ENCODE measurements at places on chromosomes 6 and 20.

- DNase-seq = no peak
These were observed 23.7 kb downstream of the SERPINB1 start for GRCh38 chr6:2817903-2818443.

GRCh38 chr6:159013229-159013628 lies 13.2 kb upstream of the RSPH3 start:
- DNase-seq = no peak

DNA sequence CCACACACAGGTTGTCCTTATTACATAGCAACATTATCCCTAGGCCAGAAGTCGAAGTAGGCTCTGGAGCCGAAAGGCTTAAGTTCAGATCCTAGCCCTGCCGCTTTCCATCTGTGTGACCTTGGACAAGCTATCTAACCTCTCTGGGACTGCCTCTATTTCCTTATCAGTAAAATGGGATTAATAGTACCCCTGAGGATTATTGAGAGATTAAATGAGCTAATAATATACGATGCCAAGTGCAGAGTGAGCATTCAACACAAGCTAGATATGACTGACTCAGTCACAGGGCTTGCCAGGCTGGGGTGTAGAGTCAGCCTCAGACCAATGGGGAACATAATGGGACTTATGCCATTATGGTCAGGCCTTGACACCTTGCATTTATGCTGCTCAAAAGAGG lies 8.9 kb upstream of the SPATA2 start:
- DNase-seq = no peak

GRCh38 chr6:131657222-131657621 lies 20.1 kb downstream of the ENPP3 start:
- no peak for DNase-seq

DNA sequence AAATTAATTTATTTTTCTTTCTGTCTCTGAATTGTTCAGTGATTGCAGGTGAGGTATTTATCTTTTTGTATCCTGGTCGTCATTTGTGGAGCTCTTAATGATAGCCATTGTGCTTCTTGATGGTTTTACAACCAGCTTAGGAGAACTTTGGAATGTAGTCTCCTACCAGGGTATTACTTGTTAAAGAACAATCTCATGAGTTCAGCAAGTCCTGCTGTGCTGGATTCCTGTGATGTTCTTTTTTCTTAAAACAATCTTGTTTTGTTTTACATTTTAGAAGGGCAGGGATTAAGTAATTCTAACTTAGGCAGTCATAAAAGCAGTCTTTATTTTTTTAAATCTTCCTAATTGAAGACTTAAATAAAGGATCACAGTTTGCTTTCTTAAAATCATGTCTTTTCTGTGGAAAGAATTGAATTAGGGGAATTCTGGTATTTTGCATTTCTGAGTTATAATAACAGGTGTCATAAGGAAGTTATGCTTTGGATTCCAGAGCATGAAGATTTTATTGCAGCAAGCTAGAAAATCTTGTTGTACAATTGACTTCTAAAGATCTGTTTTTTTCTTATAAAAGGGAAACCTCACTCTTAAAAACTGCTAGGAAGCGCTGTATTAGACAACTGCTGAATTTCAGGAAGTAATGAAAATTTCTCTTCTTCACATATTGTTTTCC lies 23.7 kb downstream of the RIOK1 start:
- DNase-seq = no peak

DNA sequence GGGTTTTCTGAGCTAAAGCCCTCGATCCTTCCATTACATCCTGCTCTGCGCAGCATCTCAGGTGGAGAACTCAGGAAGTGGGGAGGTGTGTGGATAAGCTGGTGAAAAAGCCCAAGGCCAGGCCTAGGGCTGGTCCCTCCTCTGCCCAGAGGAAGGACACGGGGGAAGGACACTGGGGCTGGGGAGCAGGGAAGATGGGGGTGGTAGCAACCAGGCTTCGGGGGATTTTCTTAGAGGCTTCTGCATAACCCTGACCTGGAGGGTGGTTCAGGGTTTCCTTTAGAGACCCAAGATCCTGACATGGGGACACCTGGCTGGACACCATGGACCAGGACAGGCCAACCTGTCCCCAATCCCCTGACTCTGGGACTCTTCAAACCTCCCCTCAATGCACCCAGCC lies 37.9 kb downstream of the SUN5 start:
- no peak for DNase-seq

- no peak for DNase-seq
These were observed 22.1 kb downstream of the REPS1 start for GRCh38 chr6:138965971-138966370.

- DNase-seq = no peak
These were observed 28.4 kb downstream of the TMEM200A start for GRCh38 chr6:130394246-130394645.

DNA sequence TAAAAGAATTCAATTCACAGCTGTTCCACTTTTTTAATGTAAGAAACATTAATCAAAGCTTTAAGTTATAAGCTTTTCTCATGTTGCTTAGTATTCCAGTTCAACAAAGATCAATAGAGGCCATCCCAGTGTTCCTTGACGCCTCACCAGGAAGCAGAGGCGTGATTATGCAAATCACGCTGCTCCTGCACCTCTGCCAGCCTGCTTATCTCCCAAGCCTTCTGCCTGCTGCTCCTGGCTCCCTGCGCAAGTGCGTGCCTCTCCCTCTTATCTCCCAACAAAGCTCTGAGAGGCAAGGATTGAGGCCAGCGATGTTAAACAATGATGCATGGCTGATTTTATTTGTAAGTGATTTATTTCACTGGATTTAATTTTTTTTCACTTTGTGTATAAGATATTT lies 42.8 kb downstream of the INSM1 start:
- DNase-seq = no peak

DNA sequence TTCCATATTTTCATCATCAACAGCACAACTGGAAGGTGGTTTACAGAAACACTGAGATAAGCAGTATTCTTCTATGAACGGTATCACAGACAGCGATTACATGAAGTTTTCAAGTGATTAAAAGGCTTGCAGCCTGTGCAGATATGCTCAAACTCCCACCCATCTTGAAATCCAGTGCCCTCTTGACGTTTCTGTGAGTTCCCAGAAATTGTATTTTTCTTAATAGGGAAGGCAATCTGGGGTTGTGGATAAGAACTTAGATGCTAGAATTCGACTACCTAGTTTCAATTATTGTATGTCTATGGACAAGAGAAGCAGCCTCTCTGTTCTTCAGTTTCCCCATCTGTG lies 290.3 kb downstream of the ZNF217 start:
- no peak for DNase-seq

DNA sequence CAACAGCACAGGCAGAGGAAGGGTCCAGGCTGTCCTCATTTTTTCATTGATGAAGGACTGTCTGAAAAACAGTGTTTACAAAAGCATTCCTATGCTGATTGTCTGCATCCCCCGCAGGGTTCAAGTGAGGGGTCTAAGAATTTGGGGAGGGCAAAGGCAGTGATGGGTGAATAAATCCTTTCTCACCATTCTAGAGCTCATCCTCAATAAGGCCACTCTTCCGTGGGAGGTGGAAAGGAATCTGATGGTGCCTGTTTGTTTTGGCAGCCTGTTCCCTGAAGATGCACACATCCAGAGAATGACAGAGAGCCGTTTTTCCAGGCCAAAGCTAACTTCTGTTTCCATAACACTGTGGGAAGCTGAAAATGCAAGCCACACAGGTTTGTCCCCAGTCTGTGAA lies 164.5 kb downstream of the MOXD1 start:
- DNase-seq = no peak

DNA sequence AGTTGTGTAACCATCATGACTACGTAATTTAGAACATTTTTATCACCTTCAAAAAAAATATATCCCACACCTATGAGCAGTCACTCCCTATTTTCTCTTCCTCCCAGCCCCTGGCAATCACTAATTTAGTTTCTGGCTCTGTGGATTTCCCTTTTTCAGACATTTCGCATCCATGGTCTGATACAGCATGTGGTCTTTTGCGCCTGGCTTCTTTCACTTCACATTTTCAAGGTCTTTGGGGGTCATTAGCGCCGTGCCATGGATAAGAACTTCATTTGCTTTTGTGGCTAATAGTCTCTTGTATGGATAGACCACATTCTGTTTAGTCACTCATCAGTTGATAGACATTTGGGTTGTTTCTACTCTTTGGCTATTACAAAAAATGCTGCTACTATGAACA lies 44.9 kb upstream of the DUSP22 start:
- no peak for DNase-seq

GRCh38 chr6:134814076-134814695 lies 135.7 kb downstream of the ALDH8A1 start:
- DNase-seq = no peak

DNA sequence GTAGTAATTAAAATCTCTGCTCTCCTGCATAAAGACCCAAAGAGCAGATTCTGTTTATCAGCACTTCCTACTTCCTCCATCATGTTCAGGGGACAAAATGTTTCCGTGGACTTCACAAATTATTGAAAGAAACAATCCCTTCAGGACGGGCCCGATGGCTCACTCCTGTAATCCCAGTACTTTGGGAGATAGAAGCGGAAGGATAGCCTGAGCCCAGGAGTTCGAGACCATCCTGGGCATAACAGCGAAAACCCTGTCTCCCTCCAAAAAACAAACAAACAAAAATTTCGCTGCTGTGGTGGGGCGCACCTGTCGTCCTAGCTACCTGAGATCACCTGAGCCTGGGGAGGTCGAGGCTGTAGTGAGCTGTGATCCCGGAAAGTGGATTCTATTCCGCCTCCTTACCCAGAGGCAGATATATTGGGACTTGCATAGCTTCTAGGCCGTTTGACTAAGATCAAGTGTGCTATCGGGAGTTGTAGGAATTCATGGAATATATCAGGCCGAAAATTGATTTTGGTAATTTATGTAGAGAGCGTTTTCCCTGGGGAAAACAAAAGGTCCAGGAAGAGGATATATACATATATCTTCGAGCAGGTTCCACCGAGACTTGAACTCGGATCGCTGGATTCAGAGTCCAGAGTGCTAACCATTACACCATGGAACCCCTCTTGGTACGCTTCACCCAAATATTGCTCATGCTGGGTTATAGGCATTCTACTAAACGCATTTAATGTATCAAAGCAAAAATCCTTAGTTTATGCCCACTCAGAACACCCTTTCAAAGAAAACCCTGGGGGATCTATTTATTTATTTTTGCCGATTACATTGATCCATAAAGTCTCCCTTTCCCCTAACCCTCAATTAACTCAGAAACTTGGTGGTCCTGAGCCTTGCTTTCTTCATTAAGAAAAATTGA lies 74.5 kb upstream of the ZNF184 start:
- no peak for DNase-seq

DNA sequence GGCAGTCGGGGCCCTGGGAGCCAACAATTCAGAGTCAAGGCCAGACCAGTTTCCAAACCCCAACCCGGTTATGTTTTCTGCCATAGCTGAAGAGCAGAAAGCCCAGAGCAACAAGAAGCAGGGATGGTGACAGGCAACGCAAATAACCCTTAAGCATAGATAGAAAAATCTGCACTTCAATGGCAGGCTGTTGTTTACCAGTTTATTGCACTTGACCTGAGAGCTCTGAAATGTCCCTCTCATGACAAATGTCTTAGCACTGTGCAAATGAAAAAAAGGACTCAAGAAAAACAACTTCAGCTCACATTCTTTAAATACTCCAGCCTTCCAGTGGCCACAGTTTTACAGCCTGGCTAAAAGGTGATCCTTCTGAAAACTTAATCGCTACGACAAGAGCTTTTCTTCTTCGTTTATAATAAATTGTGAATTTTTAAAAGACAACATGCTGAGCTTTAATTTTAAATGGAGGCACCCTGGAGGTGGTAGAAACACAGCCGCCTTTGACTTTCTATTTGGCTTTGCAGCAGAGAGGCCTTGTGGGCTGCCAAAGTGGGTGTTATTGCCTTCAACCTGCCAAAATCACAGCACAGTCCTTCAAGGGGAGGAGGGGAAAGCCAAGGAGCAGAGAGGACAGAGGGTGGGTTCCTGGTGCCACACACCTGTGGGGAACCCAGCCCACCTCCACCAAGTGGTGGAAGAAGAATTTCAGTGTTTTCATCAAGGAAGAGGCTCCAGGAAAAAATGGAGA lies 289.5 kb upstream of the CDYL start:
- no peak for DNase-seq

GRCh38 chr6:143223895-143224294 lies 163.2 kb downstream of the AIG1 start:
- no peak for DNase-seq

GRCh38 chr20:43188861-43189553 lies 699 bp downstream of the PTPRT start:
- DNase-seq = no peak

DNA sequence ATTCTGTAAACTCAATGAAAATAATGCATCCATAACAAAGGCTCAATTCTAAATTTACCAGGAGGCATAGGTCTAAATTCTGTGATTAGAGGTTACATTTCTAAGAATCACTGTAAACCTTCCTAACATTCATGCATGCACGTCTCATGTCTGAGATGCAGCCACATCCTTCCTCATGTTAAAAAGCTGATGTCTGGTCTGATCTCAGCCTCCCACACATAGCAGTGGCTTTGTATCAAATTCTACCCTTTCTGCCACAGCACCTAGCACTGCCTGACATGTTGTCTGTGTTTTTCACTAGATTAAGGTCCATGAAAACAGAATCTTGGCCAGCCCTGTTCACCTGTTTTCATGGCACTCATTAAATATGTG lies 171.1 kb downstream of the WDR27 start:
- DNase-seq = no peak

DNA sequence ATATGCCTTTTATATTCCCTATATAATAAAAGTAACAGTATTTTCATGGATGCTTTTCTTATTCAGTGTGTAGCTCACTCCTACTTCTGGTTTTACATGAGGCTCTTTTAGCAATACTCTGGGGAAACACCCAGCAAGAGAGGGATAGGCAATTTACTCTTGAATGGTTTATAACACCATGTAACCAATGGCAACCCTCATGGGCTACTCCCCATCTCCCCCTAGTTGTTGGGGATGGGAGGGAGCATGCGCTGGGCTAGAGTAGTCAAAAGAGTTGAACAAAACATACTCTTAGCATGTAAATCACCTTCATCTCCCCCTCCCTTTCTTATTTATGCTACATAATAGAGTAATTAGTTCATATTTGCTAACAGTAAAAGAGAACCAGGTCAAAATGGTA lies 140.1 kb upstream of the LRFN2 start:
- DNase-seq = no peak

DNA sequence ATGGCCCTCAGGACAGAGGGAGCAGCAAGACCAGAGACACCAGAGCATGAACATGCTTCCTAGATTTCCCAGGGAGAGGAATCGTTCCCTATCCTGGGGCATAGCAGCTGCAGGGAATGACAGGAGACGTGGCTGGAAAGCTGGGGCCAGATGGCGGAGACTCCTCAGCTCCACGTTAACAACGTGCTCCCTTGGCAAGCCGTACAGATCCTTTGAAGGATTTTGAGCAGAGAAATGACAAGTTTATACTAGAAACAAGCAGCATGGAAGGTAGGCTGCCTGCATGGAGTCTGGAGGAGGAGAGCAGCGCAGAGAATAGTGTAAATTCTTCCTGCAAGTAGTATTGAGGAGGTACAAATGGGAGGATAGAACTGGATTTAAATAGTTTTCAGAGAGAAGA lies 11.7 kb downstream of the MYLIP start:
- no peak for DNase-seq

GRCh38 chr20:3209946-3210317 lies 634 bp downstream of the ITPA start:
- DNase-seq = no peak

Measured in activated T-cell treated with anti-CD3 and anti-CD28 coated beads for 4 hours (primary cell).